ENCODE measurements at places on chromosomes 5 and 9. TPM values are rescaled to one million over a fixed set of nuclear protein-coding genes. Genes with fewer than 3 reads are reported as not detected.

Gene MORN5
- not detected for total RNA-seq

Gene IL17B
- not detected for total RNA-seq

Gene PHF24
- 0.37 TPM for total RNA-seq

Gene TSSK1B
- total RNA-seq: not detected

Gene MYMK
- not detected for total RNA-seq

- DNase-seq: no peak
Observed at GRCh38 chr5:173624282-173624681, 7.8 kb upstream of the BOD1 start.

DNA sequence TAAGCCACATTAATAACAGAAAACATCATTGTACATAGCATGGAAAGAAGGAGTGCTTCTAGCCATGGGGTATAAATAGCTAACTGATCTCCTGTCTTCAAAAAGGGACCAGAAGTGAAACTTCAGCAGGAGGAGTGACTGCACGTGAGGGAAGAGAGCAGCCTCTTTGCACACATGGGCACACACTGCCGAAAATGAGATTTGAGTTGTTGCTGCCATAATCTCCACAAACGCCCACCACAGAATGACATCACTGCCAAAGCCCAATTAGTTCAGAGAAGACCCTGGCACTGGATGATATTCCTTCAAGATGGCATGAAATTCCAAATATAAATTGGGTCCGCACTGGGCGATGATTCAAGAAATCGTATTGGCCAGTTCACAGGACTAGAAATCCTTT is 238.9 kb upstream of the NR4A3 start:
- no peak for DNase-seq

DNA sequence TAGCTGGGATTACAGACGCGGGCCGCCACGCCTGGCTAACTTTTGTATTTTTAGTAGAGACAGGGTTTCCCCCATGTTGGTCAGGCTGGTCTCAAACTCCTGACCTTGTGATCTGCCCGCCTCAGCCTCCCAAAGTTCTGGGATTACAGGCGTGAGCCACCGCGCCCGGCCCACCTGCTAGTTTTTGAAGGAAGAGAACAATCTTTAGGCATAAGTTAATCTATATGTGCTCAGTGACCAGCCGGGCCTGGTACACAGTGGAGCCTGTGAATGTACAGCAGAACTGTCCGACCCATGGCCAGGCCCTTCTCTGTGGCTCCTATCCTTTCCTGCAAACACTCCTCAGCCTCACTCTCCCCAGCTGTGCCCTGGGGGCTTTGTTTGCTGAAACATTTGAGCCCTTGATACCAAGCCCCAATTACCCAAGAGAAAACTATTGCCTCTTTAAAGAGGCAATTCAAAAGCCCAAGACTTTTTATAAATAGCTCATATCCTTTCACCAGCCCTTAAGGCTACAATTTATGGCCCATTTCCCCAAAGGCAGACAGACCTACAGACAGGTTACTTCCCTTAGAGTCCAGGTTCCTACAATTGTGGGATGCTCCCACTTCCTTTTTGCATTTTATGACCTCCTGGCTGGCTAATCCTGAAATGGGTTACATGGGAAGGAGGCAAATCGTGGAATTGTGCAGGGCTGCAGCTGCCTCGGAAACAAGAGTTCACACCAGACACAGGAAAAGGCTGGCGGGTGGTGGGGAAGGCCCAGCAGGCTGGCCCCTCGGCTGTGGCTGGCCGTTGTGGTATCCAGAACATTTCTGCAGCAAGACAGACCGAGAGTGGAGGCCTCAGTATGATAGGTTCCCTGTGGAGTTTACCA is 37.5 kb downstream of the SPRY4 start:
- peak; percentile 32 for DNase-seq
